Right renal cortex interstitium (tissue), 3 donors: ENCODE measurements at places on chromosomes 16 and 17. TPM values are rescaled to one million over a fixed set of nuclear protein-coding genes. Genes with fewer than 3 reads are reported as not detected.

- DNase-seq: no peak
Observed at GRCh38 chr16:89312194-89312593, 94.7 kb downstream of the ZNF778 start.

DNA sequence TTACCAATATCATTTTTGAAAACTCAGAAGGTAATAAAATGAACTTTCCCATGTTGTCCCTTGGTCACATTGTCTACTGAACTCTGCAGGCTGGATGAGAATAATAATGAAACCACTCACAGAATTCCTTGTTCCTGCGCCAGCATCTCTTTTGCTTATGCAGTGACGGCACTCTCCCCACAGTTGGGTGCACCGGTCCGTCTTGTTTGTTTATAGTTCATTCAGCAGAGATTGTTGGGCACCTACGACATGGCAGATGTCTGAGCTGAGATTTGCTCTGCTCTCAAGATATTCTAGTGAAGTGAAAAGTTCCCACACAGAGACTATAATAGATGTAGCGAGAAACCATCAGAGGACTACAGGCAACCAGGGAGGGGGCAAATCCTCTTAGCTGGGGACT lies 375.7 kb upstream of the CDH11 start:
- DNase-seq: no peak

- DNase-seq: no peak
Observed at GRCh38 chr17:18332909-18333489, 17.9 kb downstream of the SMCR8 start.

DNA sequence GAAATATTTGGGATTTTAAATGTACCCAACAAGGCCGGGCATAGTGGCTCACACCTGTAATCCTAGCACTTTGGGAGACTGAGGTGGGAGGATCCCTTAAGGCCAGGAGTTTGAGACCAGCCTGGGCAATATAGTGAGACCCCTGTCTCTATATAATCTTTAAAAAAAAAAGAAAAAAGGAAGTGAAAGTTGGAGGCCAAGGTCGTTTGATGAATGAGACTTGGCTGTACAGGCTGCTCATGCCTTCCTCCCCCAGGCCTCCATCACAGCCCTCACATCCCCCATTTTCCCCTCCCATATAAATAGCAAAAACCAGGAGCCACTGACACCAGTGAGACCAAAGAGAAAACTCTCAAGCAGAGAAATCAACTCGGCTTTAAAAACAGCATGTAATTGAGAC lies 3.3 kb upstream of the CA7 start:
- no peak for DNase-seq

The CACNA1H gene
- polyA plus RNA-seq: 16.9 TPM

GRCh38 chr16:81633680-81634379 lies 145.3 kb upstream of the PLCG2 start:
- DNase-seq: no peak

The HOXB5 gene
- polyA plus RNA-seq: 20.4 TPM

The C16orf74 gene
- 3.4 TPM for polyA plus RNA-seq

- DNase-seq: no peak
Observed at GRCh38 chr17:80650331-80650672, 105.7 kb downstream of the RPTOR start.

DNA sequence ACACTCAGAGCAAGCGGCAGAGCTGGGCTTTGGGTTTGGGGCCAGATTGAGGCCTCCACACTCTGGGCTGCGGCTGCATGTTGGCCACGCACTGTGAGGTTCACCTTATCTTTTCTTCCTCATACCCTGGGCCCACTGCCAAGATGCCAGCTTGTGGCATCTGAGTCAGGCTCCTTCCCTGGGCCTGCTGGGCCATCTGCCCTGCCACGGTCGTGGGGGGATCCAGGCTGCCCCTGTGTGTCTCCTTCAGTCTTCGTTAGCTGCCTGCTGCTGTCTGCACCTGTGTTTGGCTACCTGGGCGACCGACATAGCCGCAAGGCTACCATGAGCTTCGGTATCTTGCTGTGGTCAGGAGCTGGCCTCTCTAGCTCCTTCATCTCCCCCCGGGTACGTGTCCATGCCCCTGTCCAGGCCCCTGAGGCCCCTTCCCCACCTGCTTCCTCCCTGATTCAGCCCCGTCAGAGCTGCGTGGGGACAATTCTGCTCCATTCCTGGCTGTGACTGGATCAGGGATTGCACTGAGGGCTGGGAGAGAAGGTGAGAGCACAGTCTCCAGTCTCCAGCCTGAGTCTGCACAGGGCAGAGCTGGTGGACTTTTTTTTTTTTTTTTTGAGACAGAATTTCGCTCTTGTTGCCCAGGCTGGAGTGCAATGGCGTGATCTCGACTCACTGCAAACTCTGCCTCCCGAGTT lies 11.2 kb downstream of the SPNS3 start:
- DNase-seq: no peak

GRCh38 chr17:50691550-50692447 lies 15.9 kb downstream of the ANKRD40 start:
- DNase-seq: no peak

The GPR179 gene
- 0.07 TPM for polyA plus RNA-seq

The CMTM2 gene
- polyA plus RNA-seq: 0.96 TPM

DNA sequence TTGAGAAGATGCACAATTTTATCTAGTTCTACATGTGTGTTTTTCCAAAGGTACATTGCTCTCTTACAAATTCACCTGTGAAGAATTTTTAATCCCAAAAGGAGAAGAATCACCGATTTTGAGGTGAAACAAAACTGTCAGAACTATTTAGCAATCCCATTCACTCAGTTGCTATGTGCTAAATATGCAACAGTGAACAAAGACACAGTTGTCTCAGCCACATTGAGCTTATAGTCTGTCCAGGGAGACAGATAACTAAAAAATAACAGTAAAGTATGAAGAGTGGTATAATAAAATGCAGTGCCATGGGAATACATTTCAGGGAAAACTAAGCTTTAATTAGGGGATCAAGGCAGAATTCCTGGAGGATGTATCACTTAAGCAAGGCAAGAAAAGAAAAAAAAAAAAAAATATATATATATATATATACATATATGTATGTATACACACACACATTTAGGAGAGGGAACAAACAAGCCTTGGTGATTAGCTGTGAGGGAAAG lies 110.4 kb downstream of the SPAG9 start:
- DNase-seq: no peak

GRCh38 chr17:72978593-72979218 lies 113.8 kb downstream of the SLC39A11 start:
- no peak for DNase-seq

The ZFHX3 gene
- 16.5 TPM for polyA plus RNA-seq

DNA sequence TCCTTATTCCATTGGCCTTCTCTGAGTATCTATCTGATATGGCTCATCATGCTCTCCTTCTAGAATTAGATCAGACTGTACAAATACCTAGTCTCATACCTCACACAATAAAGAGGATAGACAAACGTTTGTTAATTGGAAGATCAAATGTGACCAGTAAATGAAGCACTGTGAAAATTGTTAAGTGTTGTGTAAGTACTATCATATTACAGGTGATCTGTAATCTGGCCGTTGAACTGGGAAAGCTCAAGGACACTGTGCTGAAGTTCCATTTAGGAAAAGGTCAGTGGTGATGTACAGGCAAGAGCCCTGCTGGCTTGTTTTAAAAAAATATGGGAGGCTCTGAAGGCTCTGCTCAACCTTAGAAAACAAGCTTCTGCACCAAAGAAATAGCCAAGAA lies 38.5 kb upstream of the CORO6 start:
- no peak for DNase-seq

DNA sequence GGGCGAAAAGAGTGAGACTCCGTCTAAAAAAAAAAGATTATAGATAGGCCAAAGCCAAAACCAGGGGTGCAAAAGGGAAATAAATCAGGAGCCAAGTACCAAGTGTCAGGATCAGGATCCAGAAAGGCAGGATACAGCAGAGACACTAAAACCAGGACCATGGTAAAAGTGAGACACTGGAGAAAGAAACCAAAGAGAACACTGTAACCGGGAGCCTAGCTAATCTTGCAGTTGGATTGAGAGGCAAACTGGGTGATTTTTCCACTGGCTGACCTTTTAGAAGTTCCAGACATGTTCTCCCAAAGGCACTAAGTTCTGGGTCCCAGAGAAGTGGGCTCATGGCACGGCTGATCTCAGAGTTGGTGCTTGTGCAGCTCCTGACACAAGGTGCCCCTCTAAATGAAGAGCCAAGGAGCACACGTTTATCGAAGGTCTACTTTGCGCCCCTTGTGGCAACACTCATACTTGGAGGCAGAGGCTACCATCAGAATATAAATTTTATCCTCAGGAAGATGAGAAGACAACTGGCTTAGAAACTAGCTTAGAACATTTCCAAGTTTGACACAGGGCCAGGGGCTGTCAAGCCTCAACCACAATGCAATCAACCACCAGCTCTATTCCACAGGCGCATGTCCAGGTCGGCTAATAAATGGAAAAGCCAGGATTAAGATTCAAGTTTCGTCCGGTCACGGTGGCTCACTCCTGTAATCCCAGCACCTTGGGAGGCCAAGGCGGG lies 27.5 kb upstream of the HELZ start:
- no peak for DNase-seq

The OMG gene
- polyA plus RNA-seq: 0.10 TPM

DNA sequence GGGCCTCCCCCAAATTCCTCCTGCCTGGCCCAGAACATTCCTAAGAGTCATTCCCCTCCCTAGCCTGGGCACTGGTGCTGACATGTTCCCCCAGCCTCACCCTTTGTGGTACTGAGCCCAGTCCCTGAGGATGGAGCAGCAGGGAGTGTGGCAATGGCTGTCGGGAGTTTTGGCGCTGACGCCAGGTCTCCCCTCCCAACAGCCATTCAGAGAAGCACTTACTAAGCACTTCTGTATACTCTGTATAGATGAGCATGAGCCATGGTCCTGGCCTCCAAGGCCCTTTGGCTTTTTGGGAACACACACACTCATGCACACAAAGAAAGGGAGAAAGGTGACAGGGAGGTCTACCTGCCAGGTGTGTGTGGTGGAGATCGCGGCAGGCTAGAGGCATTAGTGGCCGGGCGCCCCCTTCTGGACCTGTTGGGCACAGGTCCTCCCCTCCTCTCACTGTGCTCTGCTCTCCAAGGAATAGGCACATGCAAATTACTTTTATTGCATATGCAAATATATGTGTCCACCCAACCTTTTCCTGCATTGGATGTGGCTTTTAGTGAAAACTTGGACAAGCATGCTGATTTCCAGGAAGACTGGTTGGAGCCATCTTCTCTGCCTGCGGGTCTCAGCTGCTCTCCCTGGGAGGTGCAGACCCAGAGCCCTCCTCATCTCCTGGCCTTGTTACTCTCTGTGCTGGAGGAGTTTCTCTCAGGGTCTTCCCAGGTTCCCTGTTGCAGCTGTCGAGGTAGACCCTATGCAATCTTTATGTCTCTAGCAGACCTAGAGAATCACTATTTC lies 17.4 kb upstream of the C17orf107 start:
- DNase-seq: no peak

GRCh38 chr16:28309811-28310311 lies 17.5 kb downstream of the SBK1 start:
- no peak for DNase-seq

DNA sequence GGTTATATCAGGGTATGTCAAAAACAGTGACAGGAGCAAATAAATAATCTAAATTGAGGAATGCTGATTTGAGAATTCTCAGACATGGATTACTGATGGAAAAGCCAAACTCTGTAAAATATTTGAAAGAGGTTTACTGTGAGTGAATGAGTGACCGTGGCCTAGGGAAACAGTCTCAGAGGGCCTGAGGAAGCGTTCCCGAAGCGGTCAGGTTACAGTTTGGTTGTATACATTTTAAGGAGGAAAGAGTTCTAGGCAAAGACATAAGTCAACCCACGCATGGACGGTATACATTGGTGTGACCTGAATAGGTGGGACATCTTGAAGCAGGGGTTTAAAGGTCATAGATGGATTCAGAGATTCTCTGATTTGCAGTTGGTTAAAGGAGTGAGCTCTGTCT lies 771.7 kb downstream of the KCNJ18 start:
- no peak for DNase-seq

DNA sequence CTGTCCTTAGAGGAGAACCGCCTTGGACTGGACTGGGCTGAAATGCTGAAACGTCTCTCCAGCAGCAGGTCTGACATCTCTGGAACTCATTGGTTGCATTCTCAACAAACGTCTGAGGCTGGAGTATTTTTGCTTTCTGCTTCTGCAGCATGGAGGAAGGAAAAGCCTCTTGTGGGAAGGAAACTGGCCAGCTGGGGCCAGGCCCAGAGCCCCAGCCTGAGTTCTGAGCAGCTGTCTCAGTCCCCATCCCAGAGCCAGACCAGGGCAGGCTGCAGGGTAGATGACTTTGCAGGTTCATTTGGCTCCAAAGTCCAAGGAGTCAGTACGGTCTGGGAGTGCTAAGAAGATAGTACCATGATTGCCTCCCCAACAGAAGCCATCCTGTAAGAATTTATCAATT lies 18.3 kb downstream of the TEKT3 start:
- no peak for DNase-seq

- DNase-seq: no peak
Observed at GRCh38 chr16:27269300-27270150, 953 bp upstream of the NSMCE1 start.

DNA sequence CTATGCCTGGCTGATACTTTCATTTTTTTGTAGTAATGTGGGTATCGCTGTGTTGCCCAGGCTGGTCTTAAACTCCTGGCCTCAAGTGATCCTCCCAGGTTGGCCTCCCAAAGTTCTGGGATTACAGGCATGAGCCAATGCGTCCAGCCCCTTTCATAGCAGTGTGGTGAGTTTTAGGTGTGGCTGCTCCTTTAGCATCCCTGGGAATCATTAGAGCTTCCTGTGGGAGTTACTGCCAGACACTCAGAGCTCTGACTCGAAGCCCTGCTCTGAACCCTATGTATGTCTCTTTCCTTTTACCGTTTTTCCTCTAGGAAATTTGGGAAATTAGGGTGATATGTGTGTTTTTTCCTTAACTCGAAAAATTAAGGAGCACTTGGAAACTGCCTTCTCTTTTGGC lies 44.5 kb downstream of the NDE1 start:
- no peak for DNase-seq

- no peak for DNase-seq
Observed at GRCh38 chr17:17769869-17770631, 66.7 kb downstream of the SREBF1 start.

DNA sequence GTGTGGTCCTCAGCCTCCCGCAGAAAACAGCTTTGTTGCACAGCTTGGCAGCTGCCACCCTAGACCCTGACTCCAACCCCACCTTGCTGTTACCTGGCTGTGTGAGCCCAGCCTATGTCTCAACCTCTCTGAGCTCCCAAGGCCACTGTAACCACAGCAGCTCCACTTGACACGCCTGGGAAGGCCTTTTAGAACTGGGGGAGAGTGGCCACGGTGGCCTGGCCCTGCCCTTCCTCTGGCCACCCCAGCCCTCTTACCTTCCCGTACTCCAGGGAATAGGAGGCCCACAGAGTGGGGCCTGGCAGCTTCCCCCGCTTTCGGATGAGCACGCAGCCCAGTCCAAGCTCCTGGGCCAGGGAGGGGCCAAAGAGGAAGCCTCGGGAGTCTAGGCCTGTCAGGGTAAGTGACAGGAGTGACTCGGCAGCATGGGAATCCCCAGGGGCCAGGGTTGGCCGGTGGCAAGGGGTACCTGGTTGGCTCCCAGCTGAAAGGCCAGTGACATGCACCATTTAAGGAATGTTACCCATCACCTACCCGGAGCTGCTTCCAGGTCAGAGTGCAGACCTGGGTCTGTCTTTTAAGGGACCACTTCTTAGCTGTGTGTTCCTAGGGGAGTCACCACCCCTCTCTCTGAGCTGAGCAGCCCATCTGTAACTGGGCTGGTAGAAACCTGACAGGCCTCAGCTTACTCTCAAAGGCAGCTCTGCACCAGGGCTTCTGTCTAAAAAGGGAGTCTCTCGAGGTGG lies 1.4 kb downstream of the APRT start:
- DNase-seq: no peak

- no peak for DNase-seq
Observed at GRCh38 chr17:39527220-39527813, 66.0 kb downstream of the CDK12 start.

The VAT1L gene
- 5.2 TPM for polyA plus RNA-seq

The SMIM5 gene
- polyA plus RNA-seq: 4.3 TPM

The C16orf86 gene
- polyA plus RNA-seq: 2.9 TPM
